ENCODE measurements at places on chromosomes 5 and 9.
A peak's percentile ranks its signal among the peaks of the same experiment; 100 is the strongest.

DNA sequence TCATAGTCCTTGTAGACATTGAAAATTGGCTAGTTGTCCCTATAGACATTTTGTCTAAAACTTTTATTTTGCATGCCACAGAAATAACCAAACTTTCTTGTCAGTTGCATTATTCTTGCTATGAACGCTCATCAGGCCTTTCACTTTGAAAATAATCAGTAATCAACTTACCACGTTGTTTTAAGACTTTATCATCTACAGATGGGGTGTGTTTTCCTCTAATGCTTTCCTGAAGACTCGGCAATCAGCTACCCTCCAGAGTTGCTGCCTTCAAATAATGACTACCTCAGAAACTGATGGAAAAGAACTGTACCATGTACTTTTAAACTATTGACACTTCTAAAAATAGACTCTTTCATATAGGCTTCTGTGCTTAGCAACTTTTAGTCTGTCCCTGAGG is 33.5 kb upstream of the HSPB3 start:
- no peak for DNase-seq

- DNase-seq, result no peak
Measured at GRCh38 chr9:136373300-136374182, at the start of gene CARD9. Gene CARD9 (minus strand): TSS chr9:136373669. CDS start chr9:136372078, 1,591 bp downstream.

- DNase-seq, result peak; percentile 62
Measured at GRCh38 chr5:150066901-150067396, 19.4 kb downstream of the CSF1R start.

- no peak for DNase-seq
Measured at GRCh38 chr9:112093147-112093869, 81.8 kb downstream of the SUSD1 start.

DNA sequence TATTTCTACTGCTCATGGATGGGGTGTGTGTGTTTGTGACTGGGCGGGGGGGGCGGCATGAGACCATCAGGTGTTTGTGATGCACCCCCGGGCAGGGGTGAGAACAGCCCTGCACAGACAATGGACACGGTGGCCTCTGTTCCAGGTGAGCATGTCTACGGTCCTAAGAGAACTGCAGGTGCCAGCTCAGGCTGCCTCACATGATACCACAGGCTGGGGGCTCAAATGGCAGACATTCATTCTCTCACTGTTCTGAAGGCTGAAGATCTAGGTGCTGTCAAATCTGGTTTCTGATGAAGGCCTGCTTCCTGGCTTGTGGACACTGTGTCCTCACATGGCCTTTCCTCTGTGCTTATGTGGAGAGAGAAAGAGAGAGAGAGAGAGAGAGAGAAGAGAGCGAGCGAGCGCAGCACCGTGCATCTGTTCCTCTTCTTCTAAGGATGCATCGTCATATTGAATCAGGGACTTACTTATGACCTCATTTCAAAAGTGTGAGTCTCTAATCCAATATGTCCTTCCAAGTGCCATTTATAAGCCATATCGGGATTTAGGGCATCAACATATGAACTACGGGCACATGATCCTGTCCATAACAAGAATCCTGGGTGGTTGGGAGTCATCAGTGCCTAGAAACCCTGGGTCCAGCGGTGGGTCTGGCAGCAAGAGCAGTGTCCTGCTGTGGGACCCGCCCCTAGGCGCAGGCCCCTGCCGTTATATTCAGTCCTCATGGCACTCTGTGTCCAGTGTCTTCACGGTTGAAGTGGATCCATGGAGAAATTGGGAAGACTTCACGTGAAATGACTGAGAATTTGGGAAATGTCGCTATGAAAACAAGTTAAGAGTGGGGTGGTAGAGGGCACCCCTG is 42.5 kb downstream of the NXNL2 start:
- DNase-seq, result no peak

- DNase-seq, result no peak
Measured at GRCh38 chr9:4883326-4883873, 90.7 kb downstream of the RCL1 start.
